ENCODE measurements at places on chromosomes 5 and 9.

GRCh38 chr5:172599204-172599567, 41.9 kb upstream of the NEURL1B start:
- no peak for DNase-seq

- no peak for DNase-seq
Measured at GRCh38 chr5:60340326-60340725, 359.6 kb downstream of the DEPDC1B start.

- no peak for DNase-seq
Measured at GRCh38 chr5:56346741-56347535, 113.8 kb upstream of the ANKRD55 start.

- DNase-seq, result no peak
Measured at GRCh38 chr9:79280691-79281090, 291.1 kb upstream of the TLE4 start.

DNA sequence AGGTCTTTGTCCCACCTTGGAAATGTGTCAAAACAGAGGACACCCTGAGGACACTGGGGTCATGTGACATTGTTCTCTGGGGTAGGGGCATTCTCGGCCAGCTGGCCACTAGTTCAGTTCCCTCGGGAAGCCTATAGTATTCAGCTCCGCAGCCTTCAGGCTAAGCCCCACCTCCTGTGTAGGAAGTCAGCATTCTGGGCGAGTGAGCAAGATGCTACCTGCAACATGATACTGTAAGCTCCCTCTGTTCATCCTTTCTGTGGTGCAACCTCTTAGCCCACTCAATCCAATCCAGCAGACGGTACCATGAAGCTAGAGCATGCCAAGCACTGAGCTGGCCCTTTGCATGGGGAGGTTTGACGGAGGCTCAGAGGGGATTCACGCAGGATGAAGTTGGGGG, 5.3 kb downstream of the NTNG2 start:
- DNase-seq, result no peak

- peak; percentile 75 for DNase-seq
Measured at GRCh38 chr5:32842813-32843530, 131.9 kb downstream of the NPR3 start.

GRCh38 chr5:40774623-40775022, 18.9 kb upstream of the TTC33 start:
- DNase-seq, result no peak

- DNase-seq, result no peak
Measured at GRCh38 chr5:122915717-122916461, 70.5 kb downstream of the SNX24 start.

- DNase-seq, result no peak
Measured at GRCh38 chr5:102545175-102545574, 46.4 kb upstream of the SLCO6A1 start.

- no peak for DNase-seq
Measured at GRCh38 chr5:161745392-161745791, 59.9 kb downstream of the GABRA6 start.

GRCh38 chr9:104900871-104901270, 27.1 kb downstream of the ABCA1 start:
- no peak for DNase-seq
